HTR-8/SVneo (cell line): ENCODE measurements at places on chromosomes 13 and 19.

GRCh38 chr19:48739404-48740163 lies 826 bp downstream of the RASIP1 start:
- no peak for DNase-seq

DNA sequence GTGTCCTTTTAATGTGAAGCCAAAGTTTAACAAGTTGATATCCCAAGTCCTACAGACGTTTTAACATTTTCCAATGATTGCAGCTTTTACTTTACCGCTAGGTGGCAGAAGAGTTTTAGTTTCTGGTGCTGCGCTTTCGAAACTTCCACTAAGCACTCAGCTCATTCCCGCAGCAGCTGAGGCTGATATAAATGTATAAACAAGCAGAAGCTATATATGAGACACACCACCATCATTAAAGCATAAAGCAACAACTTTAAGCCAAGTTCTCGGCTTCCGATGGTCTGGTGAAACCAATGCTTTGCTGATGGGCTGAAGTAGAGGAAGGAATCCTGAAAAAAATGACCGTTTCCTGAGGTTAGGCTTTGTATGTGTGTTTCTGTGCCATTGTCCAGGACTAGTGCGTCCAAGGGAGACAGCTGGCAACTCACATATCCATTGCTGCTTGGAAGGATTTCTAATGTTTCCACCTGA lies 753.9 kb downstream of the OLFM4 start:
- peak; percentile 3 for DNase-seq

DNA sequence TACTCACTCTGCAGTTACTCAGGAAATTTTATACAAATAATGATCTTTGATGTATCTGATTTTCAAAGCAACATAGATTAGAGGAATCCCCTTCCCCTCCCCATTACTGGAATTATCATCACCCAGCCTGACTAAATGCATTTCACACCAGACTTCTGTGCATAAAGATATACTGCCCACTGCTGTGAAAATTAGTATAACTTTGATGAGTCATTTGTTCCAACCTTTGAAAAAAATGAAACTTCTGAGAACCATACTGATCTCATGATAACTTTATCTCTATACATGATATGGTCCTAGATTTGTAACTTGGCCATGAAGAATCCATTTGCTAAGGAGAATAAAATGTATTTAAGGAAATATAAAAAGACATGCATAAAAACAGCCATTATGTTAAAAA lies 63.9 kb downstream of the GPC6 start:
- DNase-seq: no peak

DNA sequence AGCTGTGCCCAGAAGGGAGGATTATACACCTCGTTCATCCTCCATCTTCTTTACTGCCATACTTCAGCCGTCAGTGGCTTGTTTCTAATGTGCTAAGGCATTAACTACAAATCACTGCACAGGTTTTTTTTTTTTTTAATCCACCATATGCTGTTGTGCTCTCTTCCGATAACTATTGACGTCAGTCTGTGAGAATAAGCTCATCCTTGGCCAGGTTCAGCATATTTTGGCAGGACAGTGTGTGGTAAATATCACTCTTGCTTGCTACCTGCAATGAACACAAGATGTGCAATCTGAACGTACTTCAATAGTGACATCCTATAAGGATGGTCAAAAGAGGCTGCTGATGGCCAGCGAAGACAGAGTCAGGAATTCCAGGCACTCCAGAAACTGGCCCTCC lies 2030.7 kb upstream of the PCDH20 start:
- DNase-seq: no peak

DNA sequence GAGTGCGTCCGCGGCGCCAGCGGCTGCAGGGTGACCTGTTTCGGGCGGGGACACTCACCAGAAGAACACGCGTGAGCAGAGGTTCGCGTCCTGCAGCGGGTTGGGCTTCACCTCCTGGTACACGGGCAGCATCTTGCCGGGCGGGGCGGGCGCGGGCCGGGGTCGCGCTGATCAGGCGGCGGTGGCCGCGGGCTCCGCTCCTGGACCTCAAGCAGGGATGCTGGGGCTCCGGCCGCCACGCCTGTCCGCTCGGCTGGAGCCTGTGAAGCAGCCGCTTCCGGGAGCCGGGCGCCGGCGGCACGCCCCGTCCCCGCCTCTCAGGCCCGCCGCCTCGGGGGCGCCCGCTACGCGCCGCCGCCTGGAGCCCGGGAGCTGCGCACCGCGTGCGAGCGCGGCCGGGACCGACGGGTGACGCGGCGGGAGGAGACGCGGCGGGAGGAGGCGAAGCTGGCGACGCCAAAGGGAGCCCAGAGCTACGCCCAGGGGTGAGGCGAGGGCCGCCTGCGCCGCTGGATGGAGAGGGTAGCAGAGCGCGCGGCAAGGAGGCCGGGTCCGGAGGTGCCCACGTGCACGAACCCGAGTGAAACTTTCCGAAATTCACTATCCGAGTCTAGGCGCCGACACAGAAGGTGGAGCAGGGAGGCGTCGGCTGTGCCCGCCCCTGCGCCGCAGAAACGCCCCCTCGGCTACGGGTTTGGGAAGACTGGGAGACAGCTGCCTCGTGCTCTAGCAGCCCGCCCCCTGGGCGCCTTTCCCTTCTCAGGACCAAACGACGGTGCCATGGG lies at the start of gene ABCC4:
TSS of gene ABCC4 (minus strand) at position 269 of the 785 bp plus-strand sequence. CDS start at position 132, 137 bp downstream.
- DNase-seq: peak; percentile 51

DNA sequence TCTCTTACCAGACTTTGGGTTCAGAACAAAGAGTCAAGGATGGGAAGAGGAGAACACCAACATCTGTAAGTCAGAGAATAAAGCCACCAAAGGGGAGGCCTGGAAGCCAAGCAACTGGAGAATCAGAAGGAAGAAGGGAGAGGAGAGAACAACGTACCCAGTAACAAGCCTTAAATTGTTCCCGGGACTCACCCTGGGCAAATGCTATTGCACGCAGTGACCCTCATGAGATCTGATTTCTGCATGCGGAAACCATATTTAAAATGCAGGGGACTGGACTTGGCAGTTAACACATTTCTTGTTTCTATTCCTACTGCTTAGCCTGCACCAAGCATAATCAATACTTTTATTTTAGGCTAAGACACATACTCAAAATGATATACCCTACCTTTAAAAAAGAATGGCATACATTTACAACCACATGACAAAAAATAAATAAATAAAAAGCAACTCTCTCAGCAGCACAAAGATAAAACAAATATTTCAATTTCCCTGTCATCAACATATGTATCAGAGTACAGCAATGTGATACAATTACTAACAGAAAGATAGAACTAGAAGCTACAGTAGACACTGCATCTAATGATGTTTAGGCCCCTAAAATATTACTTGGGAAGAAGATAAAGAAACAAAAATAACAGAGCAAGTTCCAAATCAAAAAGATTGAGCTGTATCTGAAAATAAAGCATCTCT lies 414.6 kb downstream of the ITGBL1 start:
- no peak for DNase-seq

DNA sequence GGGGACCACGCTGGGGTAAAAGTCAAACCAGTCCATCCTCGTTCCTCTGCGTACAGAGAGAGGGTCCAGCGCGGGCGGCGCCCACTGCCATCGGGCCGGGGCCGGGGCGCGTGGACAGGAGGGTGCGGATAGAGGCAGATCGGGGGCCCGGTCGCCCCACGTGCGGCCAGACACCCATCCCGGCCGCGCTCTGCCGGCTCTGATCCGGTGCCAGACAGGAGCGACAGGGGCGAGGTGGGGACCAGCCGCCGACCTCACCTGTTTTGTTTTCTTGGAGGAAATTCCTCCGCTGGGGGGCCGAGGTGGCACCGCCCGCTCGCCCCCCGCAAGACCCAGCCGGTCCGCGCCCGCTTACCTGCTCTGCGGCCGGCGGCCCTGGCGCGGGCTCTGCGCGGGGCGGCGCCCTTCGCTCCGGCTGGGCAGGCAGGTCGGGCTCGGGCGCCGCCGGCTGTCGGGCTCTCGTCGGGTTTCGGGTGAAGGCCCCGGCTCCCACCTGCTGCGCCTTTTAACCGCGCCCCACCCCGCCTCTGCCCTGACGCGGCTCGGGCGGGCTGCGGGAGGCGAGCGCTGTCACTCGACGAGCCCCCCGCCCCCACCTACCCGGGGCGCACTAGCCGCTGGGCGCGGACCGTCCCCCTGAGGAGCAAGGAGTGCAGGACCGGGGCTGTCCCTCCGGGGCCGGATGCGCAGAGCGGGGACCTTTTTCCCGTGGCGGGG lies at the start of gene GJB6:
TSS of gene GJB6 (minus strand) at position 481 of the 717 bp plus-strand sequence. CDS start 8,839 bp downstream, outside the sequence.
- no peak for DNase-seq

DNA sequence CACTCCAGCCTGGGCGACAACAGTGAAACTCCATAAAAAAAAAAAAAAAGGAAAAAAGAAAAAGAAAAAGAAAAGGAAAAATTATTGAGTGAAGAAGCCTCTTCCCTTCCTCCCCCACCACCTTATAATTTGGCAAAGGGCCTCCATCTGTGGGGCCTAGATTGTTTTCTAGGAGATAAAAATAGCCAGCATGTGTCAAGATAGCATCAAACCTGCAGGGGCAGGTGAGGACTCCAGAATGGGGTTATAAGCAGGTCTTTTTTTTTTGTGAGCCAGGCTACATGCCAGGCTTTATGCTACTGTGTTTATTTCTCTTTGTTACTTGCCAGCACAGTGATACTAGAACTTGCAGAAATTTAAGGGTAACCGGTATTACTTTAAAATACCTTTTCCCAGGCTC lies 11.7 kb upstream of the TRIM13 start:
- DNase-seq: no peak

DNA sequence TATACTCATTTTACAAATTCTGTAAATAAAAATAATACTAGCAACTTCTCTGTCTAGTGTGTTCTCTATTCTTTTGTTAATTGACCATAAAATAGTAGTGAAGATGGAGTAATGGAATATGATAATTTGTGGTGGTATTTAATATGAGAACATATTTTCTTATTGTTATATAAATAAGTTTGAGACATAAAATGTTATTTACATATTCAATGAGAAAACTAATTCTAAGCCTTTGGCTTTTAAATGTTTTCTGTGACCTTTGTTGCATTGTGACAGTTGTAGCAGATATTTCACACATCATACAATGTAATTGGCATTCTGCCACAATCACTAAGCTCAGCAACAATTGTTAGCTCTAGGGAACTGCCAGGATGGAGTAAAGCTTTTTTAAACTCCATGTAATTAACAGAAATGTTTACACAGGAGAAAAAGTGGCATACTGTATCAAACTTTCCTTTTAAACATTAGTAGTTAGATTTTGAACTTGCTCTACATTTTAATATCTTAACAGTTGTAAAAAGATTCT lies 562.1 kb upstream of the PCDH9 start:
- DNase-seq: no peak

GRCh38 chr13:97944396-97945029 lies 9.0 kb upstream of the IPO5 start:
- no peak for DNase-seq

- DNase-seq: peak; percentile 83
Measured at GRCh38 chr19:55369653-55370304, 484 bp downstream of the IL11 start.

GRCh38 chr19:44741841-44742329 lies 6.6 kb upstream of the BCL3 start:
- peak; percentile 93 for DNase-seq

DNA sequence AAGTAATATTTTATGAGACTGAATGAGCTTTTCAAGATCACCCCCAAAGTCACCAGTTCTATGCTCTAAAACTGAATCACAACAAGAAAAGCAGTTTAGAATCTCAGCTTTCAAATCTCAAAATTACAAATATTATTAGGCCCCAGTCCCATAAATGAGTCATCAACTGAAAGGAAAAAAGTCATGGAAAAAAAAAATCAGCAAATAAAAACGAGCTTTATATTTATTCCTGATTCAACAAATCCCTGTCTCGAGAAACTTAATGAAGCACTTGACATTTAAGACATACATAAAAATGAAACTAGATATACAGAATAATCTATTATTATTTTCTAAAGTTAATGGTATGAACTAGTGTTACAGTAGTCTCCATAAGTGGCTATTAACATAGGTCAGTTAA lies 203.0 kb downstream of the DIAPH3 start:
- DNase-seq: no peak

DNA sequence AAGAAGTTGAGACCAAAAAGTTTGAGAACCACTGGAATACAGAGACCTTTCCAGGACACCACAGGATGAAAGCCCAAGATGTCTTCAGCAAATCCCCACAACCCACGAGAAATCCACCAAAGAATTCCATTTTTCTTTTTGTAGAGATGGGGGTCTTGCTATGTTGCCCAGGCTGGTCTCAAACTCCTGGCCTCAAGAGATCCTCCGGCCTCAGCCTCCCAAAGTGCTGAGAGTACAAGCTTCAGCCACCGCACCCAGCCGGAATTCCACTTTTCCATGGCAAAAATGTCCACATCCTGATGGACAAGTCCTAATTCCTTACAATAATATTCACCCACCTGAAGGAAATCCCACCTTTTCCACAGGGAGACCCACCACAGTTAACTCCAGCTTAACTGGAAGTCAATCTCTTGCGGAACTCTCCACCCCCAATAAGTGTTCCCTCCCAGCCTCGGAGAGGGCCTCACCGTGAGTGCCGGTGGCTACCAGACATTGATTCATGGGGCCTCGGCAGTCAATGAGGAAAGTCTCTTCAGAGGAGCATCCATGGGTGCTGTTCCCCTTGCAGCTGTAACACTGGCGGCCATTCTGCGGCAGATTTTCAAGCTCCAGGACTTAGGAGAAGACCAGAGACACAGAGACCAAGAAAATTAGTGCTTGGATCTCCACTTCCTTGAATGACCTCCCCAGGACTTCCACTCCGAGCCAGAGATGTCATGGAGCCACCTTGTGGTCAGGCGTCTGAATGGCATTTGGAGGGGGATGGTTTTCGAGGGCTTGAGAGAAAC lies 12.3 kb upstream of the CADM4 start:
- DNase-seq: peak; percentile 64

DNA sequence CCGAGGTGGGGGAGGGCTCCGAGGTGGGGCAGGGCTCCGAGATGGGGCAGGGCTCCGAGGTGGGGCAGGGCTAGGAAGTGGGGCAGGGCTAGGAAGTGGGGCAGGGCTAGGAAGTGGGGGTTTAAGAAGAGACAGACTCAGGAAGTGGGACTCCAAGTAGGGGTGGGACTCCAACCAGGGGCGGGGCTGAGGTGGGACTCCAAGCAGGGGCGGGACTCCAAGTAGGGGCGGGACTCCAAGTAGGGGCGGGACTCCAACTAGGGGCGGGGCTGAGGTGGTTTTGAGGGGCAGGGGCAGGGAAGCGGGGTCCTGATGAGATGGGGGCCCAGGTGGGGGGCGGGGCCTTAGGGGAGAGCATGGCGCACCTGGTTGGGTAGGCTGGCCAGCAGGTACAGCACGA lies 13.6 kb downstream of the CFD start:
- no peak for DNase-seq
